T-helper 2 cell treated with Interferon-gamma antibody and Interleukin-4, amounts not matched to agents 100 ng/mL and 5 ng/mL, for 36 hours (primary cell): ENCODE measurements at places on chromosomes 4 and X. TPM values are rescaled to one million over a fixed set of nuclear protein-coding genes. Genes with fewer than 3 reads are reported as not detected.

The ESX1 gene
- total RNA-seq: 0.14 and 0.25 TPM in 2 replicates

The CTPS2 gene
- 5.0 and 6.3 TPM in 2 replicates for total RNA-seq

The NIPAL1 gene
- 0.48 and 0.77 TPM in 2 replicates for total RNA-seq

The SMIM10 gene
- 0.41 and 0.59 TPM in 2 replicates for total RNA-seq

The GSX2 gene
- not detected in 2 replicates for total RNA-seq

The SMR3B gene
- total RNA-seq: not detected in 2 replicates

The CT45A2 gene
- not detected in 2 replicates for total RNA-seq

The PLXNB3 gene
- 1.2 and 1.9 TPM in 2 replicates for total RNA-seq

The CNGA1 gene
- not detected in 2 replicates for total RNA-seq

The ANTXR2 gene
- total RNA-seq: 26.5 and 30.3 TPM in 2 replicates

The OCIAD2 gene
- 84.8 and 85.4 TPM in 2 replicates for total RNA-seq

The DCAF4L1 gene
- 0.16 and 0.32 TPM in 2 replicates for total RNA-seq

The TMEM154 gene
- total RNA-seq: 27.6 and 29.7 TPM in 2 replicates

The NLGN3 gene
- 1.3 TPM in 2 replicates for total RNA-seq

The S100G gene
- not detected in 2 replicates for total RNA-seq

The N4BP2 gene
- 25.4 and 29.7 TPM in 2 replicates for total RNA-seq

The KLB gene
- total RNA-seq: not detected in 2 replicates

The AKAP14 gene
- not detected in 2 replicates for total RNA-seq
